Kidney capillary endothelial cell (primary cell): ENCODE measurements at places on chromosomes 7 and 10.

GRCh38 chr10:25642721-25643120 is 291.3 kb upstream of the MYO3A start:
- DNase-seq, result no peak

DNA sequence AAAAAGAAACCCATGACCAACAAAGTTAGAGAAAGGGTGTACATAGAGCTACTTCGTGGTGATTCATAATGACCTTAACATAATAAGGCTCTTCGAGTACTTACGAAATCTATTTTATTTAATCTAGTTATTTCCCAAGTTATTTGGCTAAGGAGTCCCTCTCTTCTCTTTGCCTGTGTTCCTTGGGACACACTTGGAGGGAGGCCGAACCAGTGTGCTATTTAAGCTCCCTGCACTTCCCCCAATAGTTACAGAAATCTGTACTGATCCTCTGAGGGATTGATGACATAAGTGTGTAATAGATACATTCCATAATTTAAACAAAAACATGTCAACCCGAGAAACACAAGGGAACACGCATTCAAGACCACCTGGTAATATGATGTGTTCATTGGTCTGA is 351.1 kb downstream of the GATA3 start:
- DNase-seq, result no peak

- no peak for DNase-seq
These were observed 37.4 kb downstream of the C10orf120 start for GRCh38 chr10:122662231-122662630.

GRCh38 chr10:70774810-70775678 is 10.1 kb downstream of the TBATA start:
- DNase-seq, result no peak

DNA sequence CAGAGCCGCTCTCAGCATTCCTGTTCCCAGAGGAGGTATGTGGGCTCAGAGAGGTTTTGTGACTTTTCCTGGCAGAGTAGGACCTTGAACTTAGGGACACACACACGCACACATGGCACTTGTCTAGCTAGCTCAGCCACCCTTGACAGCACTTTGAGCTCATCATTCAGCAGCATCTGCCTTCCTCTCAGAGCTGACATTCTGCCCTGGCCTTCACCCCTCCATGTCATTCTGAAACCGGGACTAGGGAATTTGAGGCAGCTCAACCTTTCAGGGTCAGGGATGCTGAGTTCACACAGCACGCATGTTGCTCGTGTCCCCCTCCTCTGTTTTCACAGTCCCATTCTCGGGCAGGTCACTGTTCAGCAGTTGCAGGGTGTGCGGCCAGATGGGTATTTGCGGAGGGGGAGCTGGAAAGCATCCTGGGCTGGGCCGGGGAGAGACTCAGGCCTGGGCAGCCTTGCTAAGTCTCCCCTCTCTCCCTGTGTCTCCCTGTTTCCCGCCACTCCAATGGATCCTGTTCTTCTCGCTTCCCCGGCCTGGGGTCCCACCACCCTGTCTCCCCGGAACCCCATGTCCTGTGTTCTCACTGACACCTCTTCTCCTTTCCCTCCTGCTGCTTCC is 78.0 kb downstream of the COL13A1 start:
- DNase-seq, result no peak

GRCh38 chr10:44857363-44858016 is 53.6 kb upstream of the TMEM72 start:
- peak; percentile 48 for DNase-seq
